Epithelial cell of proximal tubule (primary cell): ENCODE measurements at places on chromosomes 1 and 21. TPM values are rescaled to one million over a fixed set of nuclear protein-coding genes. Genes with fewer than 3 reads are reported as not detected.

DNA sequence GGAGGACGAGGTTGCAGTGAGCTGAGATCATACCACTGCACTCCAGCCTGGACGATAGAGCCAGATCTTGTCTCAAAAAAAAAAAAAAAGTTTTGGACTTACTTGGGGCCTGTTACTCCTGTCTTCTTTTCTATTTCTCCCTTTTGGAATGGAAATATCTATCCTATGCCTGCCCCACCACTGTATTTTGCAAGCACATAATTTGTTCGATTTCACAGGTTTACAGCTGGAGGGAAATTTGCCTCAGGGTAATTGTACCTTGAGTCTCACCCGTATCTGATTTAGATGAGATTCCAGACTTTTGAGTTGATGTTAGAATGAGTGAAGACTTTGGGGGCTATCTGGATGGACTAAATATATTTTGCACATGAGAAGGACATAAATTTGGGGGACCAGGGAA is 8.5 kb downstream of the TEX46 start:
- no peak for DNase-seq

DNA sequence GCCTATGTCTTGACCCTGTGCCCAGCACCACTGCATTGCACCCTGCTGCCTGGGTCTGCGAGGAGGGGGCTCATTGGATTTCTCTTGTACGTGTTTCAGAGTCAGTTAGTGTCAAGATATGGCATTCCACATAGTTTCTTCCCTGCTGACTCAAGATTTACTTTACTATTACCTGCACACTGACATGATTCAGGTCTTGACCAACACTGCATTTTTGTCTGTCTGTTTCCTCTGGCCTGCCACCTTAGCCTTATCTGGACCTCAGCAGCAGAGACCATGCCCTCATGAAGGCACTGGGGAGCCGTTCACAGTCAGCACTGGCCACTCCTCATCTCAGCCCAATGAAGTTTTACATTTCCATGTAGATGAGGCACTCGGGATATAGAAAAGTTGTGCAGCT is 155.4 kb downstream of the DHRS3 start:
- DNase-seq, result no peak

SLC26A9 gene
- total RNA-seq, result not detected in 2 replicates

GRCh38 chr21:45163413-45164123 is 89.2 kb downstream of the ADARB1 start:
- DNase-seq, result no peak

- DNase-seq, result no peak
Observed at GRCh38 chr1:239647964-239648632, 261.7 kb downstream of the CHRM3 start.

- DNase-seq, result no peak
Observed at GRCh38 chr1:109896681-109897080, 14.0 kb upstream of the CSF1 start.

DNA sequence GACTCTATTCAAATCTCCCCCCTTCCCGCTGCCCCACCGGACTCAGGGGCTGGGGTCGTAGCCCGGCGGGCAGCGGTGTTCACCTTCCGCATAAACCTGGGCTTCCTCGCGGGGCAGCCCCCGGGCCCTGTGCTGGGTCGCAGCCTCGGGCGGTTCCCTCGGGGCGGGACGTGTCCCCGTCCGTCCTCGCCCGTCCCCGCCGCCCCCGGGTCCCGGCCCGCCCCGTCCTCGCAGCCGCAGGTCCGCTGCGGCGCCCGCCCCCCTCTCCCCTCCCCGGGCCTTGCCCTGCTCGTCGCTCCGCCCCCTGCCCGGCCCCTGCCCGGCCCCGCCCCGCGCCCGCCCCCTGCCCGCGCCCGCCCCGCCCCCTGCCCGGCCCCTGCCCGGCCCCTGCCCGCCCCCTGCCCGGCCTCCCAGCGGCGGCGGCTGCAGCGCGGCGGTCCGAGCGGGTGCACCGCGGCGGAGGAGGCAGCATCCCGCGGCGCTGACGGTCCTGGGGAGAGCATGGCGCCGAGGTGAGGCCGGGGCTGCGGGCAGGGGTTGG is at the start of gene COL18A1:
Gene COL18A1, plus strand, starts transcription at position 436 of the 541 bp plus-strand sequence. Its CDS starts 66 bp downstream, at position 502.
- DNase-seq, result no peak

AADACL4 gene
- not detected in 2 replicates for total RNA-seq

DMRTA2 gene
- total RNA-seq, result not detected in 2 replicates

DNA sequence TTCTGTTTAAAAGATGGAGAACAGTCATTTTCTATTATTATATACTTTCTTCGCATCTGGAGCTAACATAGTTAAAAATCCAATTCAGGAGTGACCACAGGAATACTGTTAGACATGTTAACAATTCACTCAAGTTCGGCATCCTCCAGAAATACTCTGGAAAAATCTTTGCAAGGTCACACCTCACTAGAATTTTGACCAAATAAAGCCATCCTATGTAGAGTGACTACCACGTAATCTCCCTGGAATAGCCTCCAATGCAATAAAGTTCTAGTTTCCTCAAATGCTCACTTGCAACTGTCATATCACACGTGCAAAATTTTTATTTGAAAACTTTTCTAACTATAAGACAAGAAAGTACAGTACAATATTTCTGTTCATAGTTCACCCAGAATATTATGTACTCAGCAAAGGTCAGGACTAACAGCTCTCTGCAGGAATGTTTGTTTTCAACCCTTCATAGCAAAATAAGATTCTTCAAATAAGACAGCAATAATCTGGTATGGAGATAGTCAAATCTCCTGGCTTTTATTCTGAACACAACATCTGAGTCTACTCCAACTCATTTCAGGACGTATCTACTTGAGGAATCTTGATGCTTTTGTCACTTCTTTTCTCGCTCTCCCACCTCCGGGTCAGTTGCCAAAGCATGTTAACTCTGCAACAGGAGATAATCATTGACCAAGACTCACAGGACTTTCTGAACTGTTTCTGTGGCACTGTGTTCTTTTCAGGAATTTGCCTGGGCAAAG is 82.6 kb downstream of the GDAP2 start:
- peak; percentile 43 for DNase-seq

- no peak for DNase-seq
Observed at GRCh38 chr1:185151215-185151614, 5.5 kb downstream of the TRMT1L start.

CFHR3 gene
- total RNA-seq, result not detected in 2 replicates

- DNase-seq, result no peak
Observed at GRCh38 chr1:10160907-10161490, 49.4 kb upstream of the KIF1B start.

OLFML2B gene
- 1.7 and 9.0 TPM in 2 replicates for total RNA-seq

GRCh38 chr1:73803380-73803779 is 394.6 kb downstream of the LRRIQ3 start:
- DNase-seq, result no peak

GRCh38 chr1:201142849-201143725 is 11.2 kb downstream of the TMEM9 start:
- no peak for DNase-seq

GRCh38 chr1:15409388-15410222 is at the start of gene EFHD2:
Gene EFHD2 (plus strand): TSS chr1:15409888. CDS start chr1:15409972, 84 bp downstream.
- DNase-seq, result no peak

DNA sequence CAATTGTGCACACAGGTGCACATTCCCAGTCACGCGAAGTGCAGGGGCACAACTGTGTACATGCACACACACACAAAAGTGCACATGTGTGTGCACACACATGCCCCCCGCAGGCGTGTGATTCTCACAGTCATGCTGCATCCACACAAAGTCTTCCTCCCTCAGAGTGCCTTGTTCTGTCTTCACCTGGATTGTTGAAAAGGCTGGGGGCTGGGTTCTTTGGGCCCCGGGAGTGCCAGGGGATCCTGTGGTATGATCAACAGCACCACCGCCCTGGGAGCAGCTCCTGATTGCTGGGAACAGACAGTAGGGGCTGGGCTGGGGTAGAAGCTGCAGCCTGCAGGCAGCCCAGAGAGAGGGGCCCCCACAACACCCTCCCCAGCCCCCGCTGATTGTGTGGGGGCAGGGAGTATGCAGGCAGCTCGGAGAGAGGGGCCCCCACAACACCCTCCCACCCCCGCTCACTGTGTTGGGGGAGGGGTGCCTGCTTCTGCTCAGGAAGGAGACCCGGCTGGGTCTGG is 3.4 kb downstream of the COL18A1 start:
- no peak for DNase-seq

- DNase-seq, result no peak
Observed at GRCh38 chr1:28779751-28780408, 32.1 kb upstream of the OPRD1 start.

GRCh38 chr1:25485536-25486411 is 55.1 kb downstream of the MACO1 start:
- no peak for DNase-seq

DNA sequence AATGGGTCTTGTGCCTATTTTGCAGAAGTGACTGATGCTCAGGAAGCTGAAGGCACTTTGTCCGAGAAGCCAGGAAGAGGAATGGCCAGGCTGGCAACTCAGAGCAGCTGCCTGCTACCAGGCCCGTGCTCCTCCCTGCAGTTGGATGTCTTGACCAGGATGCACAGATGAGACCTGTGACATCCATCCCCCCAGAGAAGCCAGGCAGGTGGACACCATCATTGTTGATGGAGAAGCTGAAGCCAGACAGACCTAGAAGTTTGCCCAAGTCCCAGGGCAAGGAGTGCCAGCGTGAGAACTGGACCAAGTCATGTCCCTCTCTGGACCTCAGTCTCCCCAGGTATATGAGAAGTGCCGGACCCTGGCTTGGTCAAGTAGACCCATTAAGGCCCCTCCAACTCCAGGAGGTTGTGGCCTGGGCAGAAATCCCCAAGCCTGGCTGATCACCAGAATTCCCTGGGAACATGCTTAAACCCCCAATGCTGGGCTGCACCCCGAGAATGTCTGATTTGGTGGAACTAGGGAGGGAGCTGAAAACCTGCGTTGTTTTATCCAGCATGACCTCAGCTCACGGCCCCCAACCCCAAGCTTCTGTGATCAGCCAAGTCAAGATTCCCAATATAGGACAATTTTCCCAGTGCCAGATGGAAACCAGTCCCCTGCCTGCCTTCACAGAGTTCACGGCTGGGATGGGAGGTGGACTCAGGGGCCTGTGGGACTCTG is 82.4 kb downstream of the CAMK2N1 start:
- DNase-seq, result no peak

GRCh38 chr1:43269627-43270375 is at the start of gene TMEM125:
Gene TMEM125 (plus strand): TSS chr1:43269983. CDS start chr1:43272723, 2,740 bp downstream.
- DNase-seq, result no peak

FAM3B gene
- total RNA-seq, result 0.35 and 0.51 TPM in 2 replicates

GRCh38 chr21:31895077-31895835 is 22.4 kb downstream of the HUNK start:
- no peak for DNase-seq
